HuH-7 (cell line): ENCODE measurements at places on chromosomes 13 and 19.
A peak's percentile ranks its signal among the peaks of the same experiment; 100 is the strongest.

GRCh38 chr13:44605721-44606120, 29.6 kb upstream of the TSC22D1 start:
- DNase-seq: no peak

DNA sequence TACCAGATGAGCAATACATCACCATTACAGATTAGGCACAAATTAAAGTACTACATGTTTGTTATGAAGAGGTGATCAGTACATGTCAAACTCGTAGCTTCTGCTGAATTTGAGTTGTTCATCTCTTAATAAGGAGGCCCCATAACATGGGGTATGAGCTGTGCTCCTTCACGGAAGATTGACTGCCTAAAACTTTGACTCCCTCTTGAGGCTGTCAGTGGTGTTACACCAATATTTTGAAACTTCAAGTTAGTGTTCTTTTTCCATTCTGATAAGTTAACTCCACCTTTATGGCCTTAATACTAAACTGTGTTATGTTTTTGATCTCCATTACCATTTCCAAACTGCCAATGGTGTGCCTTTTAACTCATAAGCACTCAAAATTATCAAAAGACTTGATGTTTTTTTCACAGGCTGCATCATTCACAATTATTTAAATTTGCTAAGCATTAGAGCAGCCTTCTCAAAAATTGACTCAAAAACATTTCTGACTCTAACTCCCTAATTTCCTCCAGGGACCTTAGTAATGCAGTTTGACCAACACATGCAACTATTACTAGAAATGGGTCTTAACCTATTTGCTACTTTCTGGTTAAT, 1591.5 kb downstream of the PCDH9 start:
- peak; percentile 10 for DNase-seq

DNA sequence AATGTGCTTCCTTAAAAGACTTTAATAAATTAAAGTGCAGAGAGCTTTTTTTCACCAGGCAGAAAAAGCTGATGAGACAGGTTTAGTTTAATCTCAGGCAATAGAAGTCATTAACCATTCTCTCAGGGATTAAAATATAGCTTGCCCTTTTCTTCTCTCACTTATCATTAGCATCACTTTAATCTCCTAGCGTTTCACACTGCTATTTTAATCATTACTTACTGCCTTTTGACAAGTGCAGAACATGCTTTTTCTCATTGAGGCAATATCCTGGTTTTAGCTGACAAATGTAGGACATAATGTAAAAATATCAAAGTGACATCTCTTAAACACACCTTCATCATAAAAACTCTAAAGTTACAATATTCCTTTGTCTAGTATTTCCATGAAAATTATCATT, 94.6 kb downstream of the DACH1 start:
- DNase-seq: no peak

GRCh38 chr13:91220872-91221271, 126.6 kb upstream of the MIR17HG start:
- DNase-seq: no peak

- DNase-seq: no peak
These were observed 52.7 kb downstream of the TRPM4 start for GRCh38 chr19:49210108-49210900.

DNA sequence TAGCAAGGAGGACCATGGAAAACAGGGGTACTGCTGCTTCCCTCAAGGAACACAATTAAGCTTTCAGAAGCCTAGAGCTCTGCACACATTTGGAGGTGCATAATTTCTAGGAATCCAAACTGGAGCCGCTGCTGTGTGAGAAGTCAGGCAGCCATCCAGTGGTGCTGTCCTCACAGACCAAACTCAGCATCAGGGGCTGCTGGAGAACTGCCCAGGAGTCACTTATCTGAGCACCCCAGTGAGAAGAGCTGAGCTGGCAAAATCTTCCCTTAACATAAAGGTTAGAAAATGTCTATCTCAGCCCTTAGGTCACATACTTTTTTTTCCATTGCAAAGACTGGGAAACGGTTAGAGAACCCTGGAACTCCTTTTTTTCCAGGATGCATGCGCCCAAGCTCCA, 72.8 kb downstream of the ATP7B start:
- DNase-seq: no peak

GRCh38 chr19:1680976-1681375, 28.6 kb upstream of the TCF3 start:
- no peak for DNase-seq

- no peak for DNase-seq
These were observed 23.6 kb downstream of the CACNG6 start for GRCh38 chr19:54014920-54015560.

DNA sequence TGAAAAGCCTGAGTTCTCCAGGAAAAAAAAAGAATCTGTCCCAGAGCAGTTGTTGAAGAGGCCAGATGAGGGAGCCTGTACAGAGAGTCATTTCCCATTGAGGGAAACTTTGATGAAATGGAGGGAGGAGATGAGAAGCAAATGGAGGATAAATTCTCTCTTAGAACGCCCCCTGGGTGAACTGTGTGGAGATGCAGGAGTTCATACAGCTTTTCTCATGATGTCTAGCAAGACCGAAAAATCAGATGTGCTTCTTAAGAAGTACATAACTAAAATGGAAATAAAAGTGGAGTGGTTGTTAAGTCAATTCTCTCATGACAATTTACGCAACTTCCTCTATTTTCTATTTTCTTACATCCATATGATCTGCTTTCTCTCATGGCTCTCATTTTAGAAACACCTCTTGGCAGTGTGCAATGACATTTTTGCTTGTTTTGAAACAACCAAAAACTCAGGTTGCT, 1263.1 kb downstream of the PCDH9 start:
- DNase-seq: peak; percentile 27

DNA sequence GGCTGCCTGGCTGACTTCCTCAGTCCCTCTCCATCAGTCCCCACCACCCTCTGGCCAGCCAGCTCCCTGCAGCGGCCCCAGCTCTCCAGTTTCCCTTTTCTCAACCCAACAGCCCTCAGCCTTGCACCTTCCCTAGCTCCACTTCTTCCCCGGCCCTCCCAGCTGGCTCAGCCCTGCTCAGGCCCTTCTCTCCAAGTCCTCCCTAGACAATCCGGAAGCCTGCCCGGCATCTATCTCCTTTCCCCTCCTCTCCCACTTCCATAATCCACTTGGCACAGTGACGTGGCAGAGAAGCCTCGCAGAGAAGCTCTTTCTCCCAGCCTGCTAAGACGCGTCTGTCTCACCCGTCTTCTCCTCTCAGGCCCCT, 1.1 kb downstream of the UBXN6 start:
- no peak for DNase-seq

DNA sequence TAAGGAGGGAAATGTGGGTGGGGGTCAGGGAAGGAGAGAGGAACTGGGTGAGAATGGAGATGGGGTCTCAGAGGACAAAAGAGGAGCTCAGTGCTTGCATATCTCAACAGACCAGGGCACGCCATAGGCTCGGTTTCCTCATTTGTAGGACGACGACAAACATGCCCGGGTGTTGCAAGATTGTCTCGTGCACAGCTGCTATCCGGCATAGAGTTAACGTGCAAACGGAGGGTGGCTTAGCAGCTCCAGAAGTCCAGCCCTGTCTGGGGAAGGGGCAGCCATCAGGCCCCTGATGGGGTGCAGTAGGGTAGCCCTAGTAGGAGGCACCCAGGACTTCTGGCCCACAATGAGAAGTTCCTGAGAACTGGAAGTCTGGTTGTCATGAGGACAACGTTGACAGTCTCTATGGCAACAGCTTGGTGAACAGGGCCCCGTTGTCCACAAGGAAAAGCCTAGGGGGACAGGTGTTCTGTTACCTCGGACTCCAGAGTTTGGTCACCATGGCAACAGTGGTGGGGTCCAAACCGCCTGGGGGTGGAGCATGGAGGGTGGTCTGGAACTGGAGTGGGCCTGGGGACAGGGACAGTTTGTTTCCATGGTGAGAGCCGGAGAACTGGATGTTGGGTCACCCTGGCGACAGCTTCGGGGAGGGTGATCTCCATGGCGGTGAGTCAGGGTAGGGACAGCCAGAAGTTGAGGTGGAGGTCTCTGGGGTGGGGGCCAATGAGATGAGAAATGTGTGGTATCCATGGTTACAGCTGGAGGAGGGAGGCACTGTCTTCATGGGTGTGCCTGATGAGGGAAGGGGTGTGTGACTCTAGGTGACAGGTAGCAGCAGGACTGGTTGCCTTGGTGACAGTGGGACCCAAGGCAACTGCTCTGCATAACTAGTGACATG, 16.8 kb downstream of the TM6SF2 start:
- peak; percentile 71 for DNase-seq

DNA sequence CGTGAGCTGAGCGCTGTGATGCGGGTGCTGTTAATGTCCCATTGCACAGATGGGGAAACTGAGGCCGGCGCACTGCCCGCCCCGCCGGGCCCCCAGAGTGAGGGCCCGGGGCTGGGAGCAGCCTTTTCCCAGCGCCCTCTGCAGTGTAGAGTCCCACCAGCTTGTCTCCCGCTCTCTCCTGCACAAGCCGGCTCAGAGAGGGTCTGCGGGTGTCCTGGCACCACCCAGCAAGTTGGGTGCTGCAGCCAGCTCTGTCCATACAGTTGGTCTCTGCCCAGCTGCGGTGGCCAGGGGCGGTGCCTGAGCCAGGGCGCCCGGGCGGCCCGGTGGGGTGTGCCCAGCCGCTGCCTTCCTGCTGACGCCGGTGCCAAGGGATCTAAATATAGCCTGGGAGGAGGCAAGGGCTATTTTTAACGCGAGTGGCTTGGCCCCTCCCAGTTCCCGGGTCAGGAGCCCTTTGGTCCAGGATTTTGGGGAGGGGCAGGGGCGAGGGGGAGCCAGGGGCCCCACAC, 19.3 kb downstream of the GADD45B start:
- DNase-seq: no peak

GRCh38 chr13:113956571-113956970, 17.3 kb downstream of the C13orf46 start:
- no peak for DNase-seq

- DNase-seq: no peak
These were observed 45.8 kb downstream of the RUBCNL start for GRCh38 chr13:46341112-46341711.

DNA sequence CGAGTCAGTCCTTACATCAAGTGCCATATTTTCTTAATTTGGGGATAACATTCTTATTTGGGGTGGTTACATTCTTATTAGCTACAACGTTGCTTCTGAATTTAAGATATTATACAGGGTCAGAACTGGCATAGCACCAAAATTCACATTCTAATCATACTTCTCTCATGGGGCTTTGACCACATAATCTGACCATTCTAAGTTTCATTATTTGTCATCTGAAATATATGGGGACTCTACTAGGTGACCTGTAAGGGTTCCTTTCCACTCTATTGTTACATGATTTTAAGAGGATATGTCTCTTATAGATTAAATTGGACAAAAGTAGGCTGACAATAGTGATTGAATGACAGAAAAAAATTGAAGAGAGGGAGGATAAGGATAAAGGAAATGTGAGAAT, 536.5 kb downstream of the KCTD12 start:
- no peak for DNase-seq

- DNase-seq: no peak
These were observed 99.3 kb downstream of the ZNF536 start for GRCh38 chr19:30471441-30471840.

GRCh38 chr19:12995596-12996405, 526 bp downstream of the NFIX start:
- DNase-seq: peak; percentile 52

GRCh38 chr19:47573071-47574026, at the start of gene ZNF541:
ZNF541 (minus strand) TSS chr19:47573148; CDS start chr19:47555856, 17,292 bp downstream.
- DNase-seq: no peak

GRCh38 chr13:98239162-98240076, 62.4 kb upstream of the RNF113B start:
- DNase-seq: no peak

- DNase-seq: no peak
These were observed 373.5 kb downstream of the KCTD12 start for GRCh38 chr13:76512721-76513145.

DNA sequence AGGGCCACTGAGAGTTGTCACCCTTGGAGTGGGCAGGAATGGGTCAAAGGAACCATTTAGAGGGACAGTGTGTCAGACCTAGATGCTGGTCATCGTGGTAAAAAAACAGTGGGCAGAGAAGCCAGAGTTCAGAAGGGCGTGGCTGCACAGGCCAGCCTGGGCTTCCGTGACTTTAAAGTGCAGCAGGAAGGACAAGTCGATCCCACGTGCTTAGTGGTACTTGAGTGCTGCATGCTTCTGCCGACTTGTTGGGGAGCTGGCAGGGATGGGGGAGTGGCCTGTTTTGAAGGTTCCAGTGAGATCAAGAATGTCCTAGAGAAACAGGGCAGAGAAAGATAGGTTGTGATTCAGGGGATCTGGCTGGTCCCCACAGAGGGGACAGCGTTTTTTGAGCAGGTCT, 17.0 kb downstream of the LYL1 start:
- DNase-seq: no peak

DNA sequence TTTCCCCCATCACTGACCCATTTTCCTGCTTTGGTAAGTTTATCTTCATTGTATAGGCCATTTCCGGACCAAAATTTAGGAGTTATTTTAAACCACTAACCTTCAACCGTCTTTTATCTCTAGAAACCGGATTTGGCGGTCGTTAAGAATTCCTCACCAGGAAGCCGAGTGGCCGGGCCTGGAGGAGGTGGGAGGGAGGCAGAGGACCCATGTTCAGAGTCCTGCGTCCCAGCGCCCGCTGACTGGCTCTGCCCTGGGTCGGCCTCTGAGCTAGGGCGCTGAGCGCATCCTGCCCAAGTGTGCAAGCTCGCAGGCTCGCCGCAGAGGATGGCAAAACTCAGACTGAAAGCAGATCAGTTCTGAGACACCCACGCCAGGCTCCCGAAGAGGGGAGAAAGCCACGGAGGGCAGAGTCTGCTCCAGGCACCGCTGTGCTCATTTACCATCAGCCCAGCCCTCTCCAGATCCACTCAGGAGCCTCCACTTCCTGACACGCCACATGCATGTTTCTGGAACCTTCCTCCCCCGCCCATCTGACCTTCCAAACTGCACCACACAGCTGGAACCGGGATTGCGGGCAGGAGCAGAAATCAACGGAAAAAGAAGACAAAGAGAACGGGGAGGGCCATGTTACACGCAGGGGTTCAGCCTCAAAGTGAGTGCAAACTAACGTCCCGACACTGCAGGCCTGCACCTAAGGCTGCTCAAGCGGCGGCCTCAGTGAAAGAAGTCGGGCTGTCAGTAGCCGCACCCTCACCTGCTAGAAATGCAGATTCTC, 8.3 kb downstream of the COL4A1 start:
- DNase-seq: no peak

GRCh38 chr19:30523791-30524190, 151.6 kb downstream of the ZNF536 start:
- no peak for DNase-seq
